ENCODE measurements at places on chromosomes 2 and 18.

DNA sequence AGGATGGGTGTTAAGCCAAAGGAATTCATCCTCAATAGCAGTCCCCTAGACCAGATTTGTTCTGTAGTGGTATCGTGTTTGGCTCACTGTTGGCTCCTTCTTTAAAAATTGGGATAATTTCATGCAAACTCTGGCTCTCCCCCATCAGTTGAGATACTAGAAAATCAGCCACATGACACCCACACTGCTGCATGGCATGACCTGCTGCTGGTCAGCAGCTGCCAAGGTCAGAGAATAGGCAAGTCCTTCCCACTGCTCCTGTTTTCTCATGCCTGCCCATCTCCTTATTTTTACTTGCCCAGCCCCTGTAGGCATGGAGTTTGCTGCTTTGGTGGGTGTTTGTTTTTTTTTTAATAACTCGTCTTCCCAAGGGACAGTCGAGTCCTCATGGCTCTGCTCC lies 1.0 kb upstream of the SNRNP200 start:
- DNase-seq: no peak

DNA sequence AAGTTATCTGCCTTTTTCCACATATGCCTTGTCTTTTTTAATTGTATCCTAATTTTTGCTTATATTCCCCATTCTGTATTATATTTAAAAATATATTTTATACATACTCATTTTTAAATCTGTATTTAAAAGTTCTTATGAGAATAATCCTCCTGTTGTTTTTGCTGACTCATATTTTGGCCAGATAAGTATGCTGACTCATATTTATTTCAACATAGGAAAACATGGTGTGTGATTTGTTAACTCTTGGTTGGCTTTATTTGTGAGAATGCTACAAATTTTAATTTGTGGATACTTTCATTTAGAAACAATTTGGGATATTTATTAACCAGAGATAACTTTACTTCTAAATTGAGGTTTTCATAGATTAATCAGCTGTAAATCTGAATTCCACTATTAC lies 587.7 kb downstream of the CPS1 start:
- DNase-seq: no peak

- DNase-seq: no peak
Measured at GRCh38 chr2:26178746-26179436, 6.0 kb downstream of the GAREM2 start.

GRCh38 chr2:55133467-55134315 lies 83.4 kb upstream of the RTN4 start:
- DNase-seq: peak; percentile 69

GRCh38 chr2:207558079-207558491 lies 28.3 kb downstream of the CREB1 start:
- DNase-seq: no peak

GRCh38 chr2:73257425-73258125 lies 23.5 kb downstream of the CCT7 start:
- DNase-seq: peak; percentile 31

- no peak for DNase-seq
Measured at GRCh38 chr2:22788749-22789327, 596.1 kb upstream of the KLHL29 start.

DNA sequence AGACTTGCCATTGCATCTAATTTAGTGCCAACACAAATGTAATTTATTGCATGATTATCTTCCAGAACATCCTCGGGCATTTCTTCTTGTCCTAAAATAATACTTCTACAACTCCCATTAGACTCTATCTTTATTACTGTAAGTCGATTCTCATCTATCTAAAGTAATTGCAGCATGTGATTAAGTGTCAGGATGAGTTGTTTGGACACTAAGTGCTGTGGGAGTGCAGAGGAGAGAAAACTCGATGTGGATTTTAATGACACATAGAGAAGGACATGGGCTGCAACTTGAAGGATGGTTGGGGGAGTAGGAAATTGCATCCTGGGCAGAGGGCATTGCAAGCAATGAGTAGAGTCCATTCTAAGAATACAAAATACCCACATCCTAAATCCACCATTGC lies 33.5 kb downstream of the STAT4 start:
- DNase-seq: no peak

DNA sequence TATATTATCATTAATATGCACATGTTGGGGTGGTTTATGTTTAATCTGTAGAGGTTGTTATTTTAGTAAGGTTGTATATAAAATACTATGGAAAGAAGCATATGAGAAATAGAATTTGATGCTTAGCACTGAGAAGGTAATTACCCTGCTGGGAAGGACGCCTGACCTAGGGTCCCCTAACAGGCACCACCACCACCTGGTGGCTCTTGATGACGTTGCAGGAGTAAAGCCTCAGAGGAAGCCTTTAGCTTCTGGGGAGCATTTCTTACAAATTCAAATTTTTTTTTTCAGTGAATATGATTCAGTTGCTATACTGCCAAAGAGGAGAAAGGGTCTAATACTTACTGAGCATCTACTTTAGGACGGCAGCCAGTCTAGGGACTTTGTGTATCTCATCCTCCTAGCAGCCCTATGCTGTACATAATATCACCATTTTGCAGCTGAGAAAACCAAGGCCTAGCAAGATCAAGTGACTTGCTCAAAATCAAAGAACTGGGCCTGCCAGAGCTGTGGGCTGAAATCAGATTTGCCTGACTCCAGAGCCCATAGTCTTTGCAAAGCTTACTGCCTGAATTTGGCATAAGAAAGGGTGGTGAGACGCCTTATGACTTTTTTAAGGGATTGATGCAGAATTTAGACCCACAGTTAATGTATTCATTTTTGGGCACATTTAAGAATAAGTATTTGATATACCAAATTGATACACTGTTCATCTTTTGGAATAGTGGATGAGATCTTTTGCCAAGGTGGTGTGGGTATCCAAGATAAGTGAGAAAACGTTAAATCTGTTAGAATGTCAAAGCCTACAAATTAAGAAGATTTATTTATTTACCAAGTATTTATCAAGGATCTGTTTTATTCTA lies 78.8 kb upstream of the GAREM1 start:
- DNase-seq: peak; percentile 54

- DNase-seq: no peak
Measured at GRCh38 chr2:25369876-25370275, 28.2 kb upstream of the DNMT3A start.

DNA sequence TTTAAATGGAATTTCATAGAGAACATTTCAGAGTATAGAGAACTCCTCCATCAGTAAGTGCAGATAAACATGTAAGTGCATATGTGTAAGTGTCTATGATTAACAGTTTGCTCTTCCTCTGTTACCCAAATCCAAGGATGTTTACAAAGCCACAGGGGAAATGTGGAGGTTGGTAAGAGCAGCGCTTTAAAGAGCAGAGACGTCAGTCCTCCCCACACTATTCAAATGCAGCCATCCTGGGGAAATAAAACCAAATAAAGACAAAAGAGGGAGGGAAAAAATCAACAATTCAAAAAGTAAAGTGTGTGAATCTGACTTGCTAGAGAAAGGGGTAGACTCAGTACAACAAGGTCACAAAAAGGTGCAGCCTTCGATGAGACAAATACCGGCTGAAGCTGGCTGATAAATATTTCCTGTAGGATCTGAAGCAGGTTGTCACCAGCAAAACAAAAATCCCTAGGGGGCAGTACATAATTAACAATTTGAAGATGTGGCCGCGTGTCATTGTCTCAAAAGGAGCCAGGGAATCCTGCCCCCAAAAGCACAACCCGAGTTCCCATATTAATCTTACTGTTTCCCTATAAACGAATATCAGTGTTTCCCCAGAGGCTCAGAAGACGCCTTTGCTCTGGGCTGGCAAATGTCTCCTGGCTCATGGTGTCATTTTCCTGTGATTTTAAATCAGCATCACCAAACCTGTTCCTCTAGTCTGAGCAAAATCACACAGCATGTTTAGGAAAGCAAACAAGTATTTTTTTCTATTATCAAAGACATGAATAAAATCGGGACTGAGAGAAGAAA lies 216.5 kb downstream of the CDCA7 start:
- DNase-seq: peak; percentile 28

DNA sequence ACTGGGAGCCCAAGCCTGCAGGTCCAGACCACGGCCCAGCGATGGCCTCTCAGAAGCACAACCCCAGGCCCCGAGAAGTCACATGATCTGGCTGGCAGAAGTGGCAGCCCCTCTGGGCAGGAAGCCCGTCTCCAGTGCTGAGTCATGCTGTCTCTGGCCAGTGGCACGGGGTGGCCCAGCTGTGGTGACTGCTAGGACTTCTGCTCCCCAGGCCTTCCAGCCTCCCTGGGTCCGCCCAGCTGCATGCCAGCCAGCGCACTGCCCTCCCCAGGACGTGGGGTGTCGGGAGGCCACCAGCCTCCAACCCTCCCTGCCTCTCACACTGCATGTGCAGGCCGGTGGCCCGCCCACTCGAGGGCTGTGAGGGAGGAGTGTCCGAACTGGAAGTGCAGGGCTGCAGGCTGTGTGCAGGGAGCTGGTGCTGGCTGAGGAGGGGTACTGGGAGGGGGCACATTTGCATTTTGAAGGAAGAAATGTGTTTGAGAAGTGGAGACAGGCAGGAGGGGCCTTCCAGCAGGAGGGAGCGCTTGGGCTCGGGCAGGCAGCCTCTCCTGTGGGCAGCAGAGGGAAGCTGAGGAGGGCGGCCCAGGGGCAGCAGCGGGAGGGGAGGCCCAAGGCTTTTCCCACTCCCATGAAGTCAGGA lies 17.0 kb upstream of the HPCAL1 start:
- no peak for DNase-seq

- no peak for DNase-seq
Measured at GRCh38 chr2:98839292-98839691, 96.7 kb downstream of the CRACDL start.

DNA sequence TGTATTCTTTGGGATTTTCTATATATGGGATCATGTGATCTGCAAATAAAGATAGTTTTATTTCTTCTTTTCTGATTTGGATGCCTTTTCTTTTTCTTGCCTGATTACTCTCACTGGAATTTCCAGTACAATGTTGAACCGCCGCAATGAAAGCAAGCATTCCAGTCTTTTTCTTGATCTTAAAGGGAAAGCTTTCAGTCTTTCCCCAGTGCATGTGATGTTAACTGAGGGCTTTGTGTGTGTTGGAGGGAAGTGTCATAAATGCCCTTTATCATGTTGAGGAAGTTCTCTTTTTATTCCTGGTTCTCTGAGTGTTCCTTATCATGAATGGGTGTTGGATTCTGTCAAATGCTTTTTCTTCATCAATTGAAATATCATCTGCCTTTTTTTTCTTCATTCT lies 16.9 kb upstream of the CYBRD1 start:
- no peak for DNase-seq

- no peak for DNase-seq
Measured at GRCh38 chr2:127597046-127597983, 48.6 kb upstream of the GPR17 start.

DNA sequence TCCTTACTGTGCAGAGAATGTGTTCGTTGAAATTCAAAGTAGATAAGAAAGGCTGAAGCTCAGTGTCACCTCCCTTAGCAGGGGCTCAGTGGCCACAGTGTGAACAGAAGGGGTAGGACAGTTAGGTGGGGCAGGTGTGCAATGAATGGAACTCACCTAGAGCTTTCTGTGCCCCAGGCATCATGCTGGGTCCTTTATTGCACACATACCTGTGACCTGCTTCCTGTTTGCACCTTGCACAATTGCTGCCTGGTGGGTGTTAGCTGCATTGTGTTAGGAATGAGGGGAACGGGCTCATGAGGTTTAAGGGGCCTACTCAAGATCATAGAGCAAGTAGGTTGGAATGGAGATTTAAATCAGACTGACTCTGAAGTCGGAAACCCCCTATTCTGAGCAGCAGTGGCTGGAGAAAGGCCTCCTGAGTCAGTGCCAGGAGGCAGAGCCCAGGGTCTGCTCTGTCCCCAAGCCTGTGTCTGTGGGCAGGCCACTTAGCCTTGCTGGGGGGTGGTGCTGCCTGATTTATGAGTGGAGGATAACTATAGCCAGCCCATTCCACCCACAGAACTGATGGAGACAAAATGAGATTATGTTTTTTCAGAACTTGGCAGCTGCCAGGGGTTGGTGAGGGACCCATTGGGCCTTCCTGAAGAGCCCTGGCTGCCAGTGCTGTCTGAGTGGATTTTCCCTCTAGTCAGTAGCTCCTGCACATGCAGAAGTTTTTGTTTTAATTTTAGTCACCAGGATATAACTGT lies 76.2 kb downstream of the NPAS2 start:
- no peak for DNase-seq

GRCh38 chr2:212392043-212392442 lies 146.6 kb downstream of the ERBB4 start:
- no peak for DNase-seq

DNA sequence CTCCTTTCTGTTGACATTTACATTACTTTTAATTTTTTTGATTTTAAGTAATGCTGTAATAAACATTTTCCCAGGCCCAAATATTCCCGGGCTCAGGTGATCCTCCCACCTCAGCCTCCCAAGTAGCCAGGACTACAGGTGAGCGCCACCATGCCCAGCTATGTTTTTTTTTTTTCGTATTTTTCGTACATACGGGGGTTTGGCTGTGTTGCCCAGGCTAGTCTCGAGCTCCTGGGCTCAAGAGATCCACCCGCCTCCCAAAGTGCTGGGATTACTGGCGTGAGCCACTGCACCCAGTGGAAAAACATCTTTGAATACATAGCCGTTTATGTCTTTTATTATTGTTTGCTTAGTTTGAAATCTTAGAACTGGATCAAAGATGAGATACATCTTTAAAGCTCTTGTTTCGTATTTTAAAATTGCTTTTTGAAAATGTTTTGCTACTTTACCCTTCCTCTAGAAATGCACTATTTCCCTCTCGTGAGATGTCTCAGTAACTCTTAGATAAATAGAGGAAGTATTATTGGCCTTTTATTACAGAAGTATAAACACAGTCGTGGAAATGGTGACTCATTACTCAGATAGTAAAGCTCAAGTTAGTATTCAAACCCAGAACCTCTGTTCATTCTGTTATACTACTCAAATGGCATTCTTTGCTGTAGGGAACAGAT lies 2.4 kb downstream of the SMCHD1 start:
- DNase-seq: peak; percentile 43

GRCh38 chr18:3624935-3625741 lies 175.2 kb downstream of the TGIF1 start:
- peak; percentile 39 for DNase-seq

DNA sequence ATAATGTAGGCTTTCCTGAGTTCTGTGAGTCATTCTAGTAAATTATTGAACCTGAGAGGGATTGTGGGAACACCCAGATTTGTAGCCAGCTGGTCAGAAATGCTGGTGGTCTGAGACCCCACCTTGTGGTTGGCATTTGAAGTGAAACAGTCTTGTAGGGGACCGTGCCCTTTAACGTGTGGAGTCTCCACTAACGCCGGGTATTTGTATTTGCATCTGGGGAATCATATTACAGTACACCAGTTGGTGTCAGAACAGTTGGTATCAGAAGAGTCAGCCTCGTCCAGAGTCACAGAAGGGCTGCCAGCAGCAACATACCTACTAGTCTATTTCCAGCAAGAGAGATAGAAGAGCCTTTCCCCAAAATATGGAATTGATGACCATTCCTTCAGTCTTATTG lies 38.3 kb upstream of the PTPN4 start:
- no peak for DNase-seq
